ENCODE measurements at places on chromosomes 5 and 9.

DNA sequence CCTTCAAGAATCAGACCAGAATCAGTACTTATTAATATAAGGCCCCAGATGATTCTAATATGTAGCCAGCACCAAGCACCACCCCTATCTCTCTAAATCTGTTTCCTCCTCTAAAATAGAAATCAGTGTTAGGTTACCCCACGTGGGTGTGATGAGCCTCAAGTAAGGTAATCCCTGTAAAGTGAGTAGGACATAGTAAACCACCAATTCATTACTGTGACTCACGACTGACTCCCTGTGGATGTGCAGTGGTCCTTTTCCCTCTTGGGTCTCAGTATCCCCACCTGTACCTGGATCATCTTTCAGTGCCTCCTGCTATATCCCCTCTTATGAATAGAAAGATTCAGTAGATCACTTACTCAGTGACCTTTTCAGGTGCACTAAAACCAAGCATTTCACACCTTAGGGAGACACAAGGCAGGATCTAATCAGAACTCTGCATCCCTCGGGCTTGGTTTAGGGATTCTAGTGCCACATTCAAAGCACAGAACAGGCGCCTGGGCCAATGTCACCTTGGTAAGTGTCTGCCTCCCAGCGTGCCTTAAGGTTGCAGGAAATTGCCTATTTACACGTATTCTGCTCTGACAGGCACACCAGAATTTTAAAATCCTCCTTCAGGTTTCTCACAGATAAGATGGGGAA is 12.2 kb upstream of the ALDH1B1 start:
- DNase-seq, result no peak

DNA sequence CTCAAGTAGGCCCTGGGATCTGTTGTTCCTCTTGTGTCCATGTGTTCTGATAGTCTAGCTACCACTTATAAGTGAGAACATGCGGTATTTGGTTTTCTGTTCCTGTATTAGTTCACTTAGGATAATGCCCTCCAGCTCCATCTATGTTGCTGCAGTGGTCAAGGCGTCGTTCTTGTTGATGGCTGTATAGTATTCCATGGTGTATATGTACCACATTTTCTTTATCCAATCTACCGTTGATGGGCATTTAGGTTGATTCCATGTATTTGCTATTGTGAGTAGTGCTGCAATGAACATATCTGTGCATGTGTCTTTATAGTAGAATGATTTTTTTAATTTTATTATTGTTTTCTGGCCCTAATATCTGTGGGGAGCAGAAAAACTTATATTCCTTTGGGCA is 74.3 kb downstream of the MAT2B start:
- no peak for DNase-seq

GRCh38 chr9:91186632-91187108 is 175.0 kb downstream of the AUH start:
- no peak for DNase-seq

- no peak for DNase-seq
These were observed 21.9 kb downstream of the MARCHF3 start for GRCh38 chr5:127008300-127008975.

GRCh38 chr9:36572515-36573418 is at the start of gene MELK:
Gene MELK, plus strand, starts transcription at chr9:36572895. Its CDS starts 8,787 bp downstream, at chr9:36581682.
- peak; percentile 79 for DNase-seq

DNA sequence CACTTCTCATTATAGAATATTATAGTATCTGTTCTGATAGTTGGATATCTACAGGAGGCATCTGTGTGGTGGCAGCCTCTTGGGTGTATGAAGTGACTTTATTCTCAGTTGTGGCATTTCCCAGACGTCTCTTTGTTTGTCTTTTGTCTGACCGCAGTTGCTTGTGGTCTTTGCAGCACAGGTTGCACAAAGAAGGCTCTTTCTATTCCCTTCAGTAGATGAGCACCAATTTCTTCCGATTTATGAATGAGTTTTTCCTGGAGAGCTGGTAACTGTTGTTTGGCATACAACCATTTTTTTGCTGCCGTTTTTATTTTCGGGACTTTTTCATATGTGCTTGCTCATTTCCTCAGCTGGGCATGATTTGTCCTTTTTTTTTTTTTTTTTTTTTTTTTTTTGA is 56.4 kb upstream of the MYO10 start:
- peak; percentile 14 for DNase-seq

DNA sequence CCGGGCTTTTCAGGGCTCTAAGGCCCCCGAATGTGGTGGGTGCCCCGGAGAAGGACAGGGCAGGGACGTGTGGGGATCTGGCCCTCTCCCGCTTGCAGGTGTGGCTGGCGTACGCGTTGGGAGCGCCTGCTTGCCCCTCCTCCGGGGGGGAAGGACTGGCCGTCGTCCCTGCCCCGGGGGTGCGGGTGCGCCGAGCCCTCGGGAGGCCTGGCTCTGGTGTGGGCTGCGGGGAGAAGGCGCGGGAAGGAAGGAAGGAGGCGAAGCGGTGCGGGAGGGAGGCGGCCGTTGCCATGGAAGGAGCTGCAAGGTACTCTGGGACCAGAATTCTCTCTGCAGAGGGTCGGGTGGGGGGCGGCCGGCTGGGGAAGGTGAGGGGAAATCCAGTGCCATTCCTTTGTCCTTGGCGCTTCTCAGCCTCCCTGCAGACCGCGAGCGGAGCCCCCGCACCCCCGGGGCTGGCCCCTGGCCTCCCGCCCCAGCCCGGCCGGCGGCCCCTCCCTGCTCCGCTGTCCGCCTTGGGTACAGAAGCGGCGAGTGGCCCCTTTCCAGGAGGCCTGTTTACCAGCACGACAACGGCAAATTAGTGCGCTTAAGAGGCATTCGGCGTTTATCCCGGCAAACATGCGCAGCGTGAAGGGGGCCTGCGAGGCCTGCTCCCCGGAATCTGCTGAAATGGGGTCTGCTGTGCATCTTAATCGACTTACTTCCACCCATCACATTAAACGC is 67.1 kb upstream of the UNC5A start:
- no peak for DNase-seq

GRCh38 chr5:112196584-112196983 is 222.5 kb downstream of the EPB41L4A start:
- no peak for DNase-seq

DNA sequence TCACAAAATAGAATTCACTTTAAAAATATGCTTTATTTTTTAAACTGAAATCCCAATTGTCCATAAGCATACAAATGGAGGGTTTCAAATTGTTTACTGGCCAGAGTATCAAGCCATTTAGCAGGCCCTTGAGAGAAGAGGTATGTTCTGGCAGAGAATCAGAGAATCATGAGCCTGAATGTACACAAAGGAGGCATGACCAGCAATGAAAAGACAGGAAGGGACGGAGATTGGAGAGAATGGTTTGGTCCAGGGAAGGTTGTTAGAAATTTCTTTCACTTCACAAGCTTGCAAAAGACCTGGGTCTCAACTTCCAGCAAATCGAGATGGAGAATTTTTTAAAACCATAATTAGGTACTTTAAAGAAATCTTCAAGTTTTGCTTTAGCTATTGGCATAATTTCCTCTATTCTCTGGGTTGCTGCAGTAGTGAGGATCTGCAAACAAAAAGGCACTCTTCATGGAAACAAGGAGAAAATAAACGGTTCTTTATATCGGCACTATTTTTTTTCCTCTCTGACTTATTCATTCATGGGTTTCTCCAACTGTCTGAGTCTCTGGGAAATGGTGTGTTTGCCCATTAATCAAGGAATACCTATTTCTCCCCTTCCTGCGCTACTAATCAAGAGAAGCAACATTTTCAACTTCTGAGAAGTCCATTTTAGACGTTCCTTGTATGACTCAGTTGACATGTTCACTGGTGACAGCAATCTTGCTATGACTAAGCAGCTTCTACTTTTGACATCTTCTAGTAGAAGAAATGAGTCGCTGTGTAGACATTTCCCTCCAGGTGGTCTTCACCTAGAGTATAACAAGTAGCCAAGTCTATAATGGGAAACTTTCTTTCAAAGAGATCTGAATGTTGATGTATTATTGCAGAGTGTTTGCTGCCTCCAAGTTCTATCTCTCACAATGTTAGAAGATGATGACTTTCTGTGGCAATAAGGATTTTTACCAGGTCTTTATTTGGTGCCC is 23.1 kb upstream of the ERCC6L2 start:
- peak; percentile 81 for DNase-seq

DNA sequence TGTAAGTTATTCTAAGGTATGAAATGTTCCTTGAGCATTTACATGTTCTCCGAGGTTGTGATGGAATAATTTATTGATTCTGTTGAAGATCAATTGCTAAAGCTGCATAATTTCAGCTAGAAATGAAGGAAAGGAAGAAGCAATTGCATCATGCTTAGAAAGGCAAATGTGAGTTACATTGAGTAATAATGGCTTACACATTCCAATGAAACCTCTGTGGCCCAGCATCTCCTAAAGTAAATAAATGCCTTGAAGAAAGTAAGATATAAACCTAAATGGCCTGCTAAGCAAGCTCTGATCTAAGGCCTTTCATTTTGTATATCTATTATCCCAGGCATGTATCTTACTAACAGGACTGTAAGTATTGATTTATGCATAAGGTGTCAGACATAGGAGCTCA is 677.3 kb upstream of the RGMB start:
- DNase-seq, result peak; percentile 80

DNA sequence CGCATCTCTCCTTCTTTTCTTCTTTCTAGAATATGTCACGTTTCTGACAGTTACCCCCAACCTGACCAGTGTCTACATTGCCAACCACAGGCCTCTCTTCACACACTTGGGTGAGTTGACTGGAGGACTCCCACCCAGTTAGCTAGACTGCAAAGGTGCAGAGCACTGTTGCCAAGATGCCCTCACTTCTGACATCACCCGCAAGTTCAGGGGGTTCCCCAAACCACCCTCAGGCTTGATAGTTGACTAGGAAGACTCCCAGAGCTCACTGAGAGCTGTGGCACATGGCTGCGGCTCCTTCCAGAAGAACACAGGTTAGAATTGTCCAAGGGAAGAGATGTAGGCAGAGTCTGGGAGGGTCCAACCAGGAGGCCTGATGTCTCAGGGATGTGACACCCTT is 17.2 kb downstream of the ADAMTS13 start:
- no peak for DNase-seq

DNA sequence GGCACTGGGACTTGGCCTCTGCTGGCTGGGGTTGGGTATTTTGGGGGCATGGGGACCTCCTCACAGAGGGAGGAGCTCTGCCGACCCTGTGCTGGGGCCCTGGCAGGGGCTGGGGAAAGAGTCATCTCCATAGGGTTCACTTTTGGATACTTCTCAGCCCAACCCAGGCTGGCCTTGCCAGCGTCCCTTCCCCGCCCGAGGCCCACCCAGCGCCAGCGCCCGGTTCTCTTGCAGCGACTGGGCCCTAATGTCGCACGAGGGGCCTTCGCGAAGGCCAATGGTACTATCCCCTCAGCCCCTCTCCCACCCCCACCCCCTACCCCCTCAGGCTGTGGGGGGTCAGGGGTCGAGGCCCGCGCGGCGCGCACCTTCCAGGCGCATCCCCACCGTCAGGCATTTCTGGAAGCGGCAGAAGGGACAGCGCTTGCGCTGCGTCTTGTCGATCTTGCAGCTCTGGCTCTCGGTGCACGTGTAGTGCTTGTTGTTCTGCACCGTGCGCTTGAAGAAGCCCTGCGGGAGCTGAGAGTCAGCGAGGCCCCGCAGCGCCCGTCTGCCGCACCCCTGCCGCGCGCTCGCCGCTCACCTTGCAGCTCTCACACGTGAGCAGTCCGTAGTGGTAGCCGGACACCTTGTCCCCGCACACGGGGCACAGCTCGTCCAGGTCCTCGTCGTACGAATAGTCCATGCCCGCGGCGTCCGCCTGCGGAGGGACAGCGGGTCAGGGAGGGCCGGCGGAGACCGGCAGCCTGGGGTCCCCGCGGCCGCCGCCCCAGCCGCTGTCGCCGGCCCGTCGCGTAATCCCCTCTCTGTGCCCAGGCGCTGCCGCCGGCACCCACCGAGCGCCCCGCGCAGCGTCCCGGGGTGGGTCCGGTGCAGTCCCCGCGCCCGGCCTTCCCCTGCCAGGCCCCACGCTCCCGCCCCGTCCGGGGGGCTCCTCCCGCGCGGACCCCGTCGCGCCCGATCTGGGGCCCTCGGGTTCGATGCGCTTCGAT is 4.2 kb downstream of the NR5A1 start:
- DNase-seq, result no peak

GRCh38 chr5:1173485-1174070 is 27.8 kb upstream of the SLC6A19 start:
- no peak for DNase-seq

DNA sequence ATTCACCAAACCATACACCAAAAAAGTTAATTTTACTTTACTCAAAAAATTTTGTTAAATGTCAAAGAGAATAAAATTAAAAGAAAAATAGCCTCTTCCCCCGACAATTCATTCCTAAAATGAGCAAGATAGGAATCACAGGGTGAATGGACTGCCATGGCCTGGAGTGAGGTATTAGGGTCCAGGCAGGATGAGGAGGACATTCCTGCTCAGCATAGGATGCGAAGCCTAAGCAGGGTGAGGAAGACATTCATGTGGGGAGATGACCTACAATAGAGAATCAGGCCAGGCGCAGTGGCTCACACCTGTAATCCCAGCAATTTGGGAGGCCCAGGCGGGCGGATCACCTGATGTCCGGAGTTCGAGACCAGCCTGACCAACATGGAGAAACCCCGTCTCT is 8.4 kb downstream of the NUDCD2 start:
- DNase-seq, result no peak

- DNase-seq, result no peak
These were observed 560.2 kb upstream of the CLINT1 start for GRCh38 chr5:158419186-158419585.

GRCh38 chr9:93572636-93573515 is 3.5 kb upstream of the PHF2 start:
- DNase-seq, result no peak

GRCh38 chr5:134530301-134531077 is 5.0 kb downstream of the JADE2 start:
- no peak for DNase-seq

- no peak for DNase-seq
These were observed 26.5 kb upstream of the CDKN2B start for GRCh38 chr9:22035591-22036011.

GRCh38 chr9:69671311-69671878 is 776 bp downstream of the APBA1 start:
- no peak for DNase-seq

All from fibroblast of skin of abdomen (primary cell).